SK-N-MC (cell line): ENCODE measurements at places on chromosomes 11 and 22.

GRCh38 chr11:45037434-45038005, 86.8 kb upstream of the TP53I11 start:
- no peak for DNase-seq

GRCh38 chr11:44575288-44575672, 9.8 kb downstream of the CD82 start:
- no peak for DNase-seq

DNA sequence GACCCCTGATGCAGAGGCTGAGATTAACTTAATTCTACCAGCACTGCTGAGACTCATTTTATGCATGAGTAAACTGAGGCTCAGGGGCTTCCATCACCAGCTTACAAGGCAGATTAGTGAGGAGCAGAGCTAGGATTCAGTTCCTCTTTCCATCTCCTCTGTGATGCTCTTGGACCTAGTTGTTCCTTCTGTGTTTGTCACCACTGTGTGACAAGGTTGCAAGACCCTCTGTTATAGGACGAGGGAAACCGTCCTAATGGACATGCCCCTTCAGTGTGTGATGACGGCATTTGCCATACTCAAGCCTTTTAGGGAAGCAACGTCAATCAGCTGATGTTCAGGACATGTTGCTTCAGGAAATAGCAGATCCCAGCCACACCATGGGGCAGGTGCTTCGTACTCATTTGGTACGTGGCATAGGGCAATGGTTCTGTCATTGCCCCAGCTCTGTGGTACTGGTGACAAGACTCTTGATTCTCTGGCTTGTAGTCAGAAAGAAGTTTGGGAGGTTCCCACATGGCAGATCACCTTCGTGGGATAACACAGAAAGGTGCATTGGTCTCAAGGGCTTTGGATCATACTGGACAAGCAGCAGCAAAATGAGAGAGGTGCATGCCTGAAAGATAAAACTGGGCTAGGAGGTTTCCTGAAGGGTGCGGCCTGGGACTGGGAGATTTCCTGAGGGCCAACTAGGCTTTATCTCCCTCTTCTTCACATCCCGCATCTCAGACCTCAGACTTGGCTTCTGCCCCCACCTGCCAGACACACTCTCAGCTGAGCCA, 23.9 kb upstream of the CD44 start:
- no peak for DNase-seq

GRCh38 chr11:36594316-36594989, at the start of gene IFTAP:
TSS of gene IFTAP (plus strand) at chr11:36594502. CDS start at chr11:36610104, 15,602 bp downstream.
- DNase-seq: peak; percentile 90

DNA sequence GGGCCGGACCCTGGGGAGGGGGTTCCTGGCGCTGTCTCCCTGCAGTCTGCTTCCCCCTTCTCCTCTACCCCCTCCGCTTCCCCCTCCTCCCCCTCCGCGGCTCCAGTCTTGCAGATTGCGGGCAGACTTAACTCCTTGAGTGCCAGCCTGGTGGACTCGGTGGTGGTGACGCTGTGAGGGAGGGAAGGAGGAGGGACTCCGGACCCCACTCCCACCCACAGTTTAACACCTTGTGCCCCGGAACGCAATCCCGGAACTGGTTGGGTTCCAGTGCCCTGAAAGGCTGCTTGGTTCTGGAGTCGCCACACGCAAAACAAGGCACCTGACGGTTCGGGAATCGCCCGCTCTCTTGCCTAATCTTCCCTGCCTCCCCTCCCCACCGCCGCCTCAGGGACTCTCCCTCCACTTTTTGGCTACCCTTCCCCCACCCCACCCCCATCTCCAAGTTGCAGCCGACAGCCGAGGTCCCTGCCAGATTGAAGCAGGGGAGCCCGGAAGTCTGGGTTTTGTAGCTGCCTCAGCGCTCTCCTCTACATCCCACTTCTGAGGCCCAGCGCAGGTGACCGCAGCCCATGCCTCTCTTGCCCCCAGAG, 3.9 kb upstream of the BCL9L start:
- DNase-seq: no peak

DNA sequence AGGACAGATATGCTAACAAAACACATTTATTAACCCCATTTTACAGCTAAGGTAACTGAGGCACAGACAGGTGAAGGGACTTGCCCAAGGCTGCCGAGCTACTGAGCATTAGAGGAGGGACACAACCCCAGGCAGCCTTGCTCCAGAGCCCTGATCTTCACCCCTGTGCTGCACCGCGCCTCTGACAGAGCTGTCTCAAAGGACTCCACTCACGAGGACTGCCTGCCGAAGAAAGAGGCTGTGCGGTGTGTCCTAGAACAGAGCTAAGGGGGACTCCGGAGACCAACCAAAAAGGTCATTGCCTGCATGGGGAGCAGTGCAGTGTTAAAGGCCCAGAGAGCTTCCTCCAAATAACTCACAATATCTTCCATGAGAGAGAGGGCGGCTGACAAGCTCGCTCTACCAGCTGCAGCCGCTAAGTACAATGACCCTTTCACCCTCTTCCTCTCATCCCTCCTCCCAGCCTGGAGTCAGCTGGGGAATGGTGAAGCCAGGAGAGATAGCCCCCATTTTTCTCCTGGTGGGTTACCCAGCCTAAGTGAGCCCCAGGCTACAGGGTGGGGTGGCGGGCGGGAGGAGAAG, 119.2 kb downstream of the DSCAML1 start:
- no peak for DNase-seq

DNA sequence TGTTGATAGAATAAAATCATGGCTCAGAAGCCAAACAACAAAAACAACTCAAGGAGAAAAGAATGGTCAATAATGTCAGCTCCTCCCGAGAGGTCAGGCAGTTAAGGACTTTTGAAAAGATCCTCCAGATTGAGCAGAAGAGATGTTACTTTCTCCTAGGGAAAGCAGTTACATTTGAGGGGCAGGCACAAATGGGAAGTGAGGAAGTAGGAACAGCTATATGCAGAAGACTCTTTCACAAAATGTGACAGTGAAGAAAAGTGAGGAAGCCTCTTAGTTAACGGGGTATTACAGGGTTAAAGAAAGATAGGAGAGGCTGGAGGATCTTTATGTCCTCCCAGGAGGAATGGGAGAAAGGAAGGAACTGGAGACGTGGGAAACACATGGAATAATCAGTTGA, 3.4 kb downstream of the DCHS1 start:
- no peak for DNase-seq

DNA sequence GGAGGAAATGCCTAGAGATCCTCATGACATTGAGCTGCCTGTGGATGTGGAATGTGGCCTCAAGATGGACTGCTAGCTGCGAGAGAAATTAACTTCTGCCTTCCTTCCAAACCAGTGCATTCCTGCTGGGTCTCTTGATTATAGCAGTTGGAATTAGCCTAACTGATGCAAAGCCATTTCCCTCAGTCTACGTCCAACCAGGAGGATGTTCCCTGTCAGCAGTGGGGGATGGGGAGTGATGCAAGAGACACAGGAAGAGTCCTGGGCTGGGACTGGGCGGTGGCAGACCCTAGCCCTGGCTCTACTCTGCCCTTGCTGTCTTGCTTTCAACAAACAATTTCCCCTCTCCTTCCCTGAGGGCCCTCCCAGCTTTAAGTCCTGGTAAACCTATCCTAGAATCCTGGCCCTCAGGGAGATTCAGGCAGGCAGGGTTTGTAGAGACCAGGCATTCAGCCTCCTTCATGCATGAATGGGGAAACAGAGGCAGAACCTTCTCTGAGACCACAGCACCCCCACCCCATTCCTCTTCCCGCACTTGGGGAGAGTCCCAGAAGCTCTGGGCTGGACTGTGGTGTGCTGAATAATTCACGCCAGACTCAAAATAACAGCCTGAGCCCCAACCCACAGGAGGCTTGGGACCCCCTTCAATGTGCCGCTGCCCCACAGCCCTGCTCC, 17.0 kb downstream of the C11orf96 start:
- no peak for DNase-seq

DNA sequence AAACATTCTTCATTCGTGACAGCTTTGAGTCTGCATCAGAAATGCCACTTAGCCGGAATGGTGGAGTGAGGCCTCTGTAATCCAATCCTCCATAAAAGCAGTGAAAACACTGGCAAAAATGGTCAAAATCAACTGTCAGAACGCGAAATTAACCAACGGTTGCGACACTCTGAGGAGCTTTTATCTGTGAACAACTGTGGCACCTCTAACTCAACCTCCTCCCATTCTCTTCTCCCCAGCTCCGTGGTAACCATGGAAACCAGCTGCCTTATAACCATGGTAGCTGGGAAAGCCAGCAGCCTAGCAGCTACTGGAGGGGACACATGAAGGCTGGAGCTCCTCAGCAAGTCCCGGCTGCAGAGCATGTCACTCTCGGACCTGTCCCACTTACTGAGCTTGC, 20.3 kb downstream of the AP2A2 start:
- DNase-seq: no peak

DNA sequence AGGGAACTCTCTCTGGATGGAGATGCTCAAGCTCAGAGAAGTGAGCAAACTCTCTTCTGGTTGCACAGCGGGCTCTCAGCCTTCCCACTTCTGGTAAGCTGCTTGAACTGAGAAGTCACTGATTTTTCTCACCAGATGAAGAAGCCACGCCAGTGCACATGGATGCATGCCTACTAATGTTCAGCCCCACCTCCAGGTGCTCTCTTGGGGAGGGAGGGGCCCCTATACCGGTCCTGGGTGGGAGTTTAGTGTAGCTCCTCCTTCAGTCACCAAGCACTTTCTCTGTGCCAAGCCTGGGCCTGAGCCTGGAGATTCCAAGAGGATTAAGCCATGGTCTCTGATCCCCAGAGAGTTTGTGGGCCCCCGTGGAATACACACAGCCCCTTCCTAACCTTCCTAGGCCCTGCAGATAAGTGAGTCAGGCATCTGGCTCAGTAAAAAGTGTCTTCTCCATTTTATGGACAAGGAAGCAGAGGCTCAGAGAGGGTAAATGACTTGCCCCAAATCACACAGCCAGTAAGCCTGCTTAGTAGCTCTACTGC, 142.2 kb downstream of the ST3GAL4 start:
- no peak for DNase-seq

- no peak for DNase-seq
Measured at GRCh38 chr11:6542727-6543126, 45.6 kb downstream of the DNHD1 start.

GRCh38 chr11:16365581-16366228, 9.4 kb upstream of the SOX6 start:
- DNase-seq: no peak

GRCh38 chr11:30830681-30831080, 244.5 kb upstream of the MPPED2 start:
- no peak for DNase-seq

GRCh38 chr11:94866936-94867795, 99.0 kb downstream of the AMOTL1 start:
- no peak for DNase-seq

- no peak for DNase-seq
Measured at GRCh38 chr11:73140213-73141030, 1.7 kb downstream of the FCHSD2 start.
